ENCODE measurements at places on chromosomes 1 and 21.

DNA sequence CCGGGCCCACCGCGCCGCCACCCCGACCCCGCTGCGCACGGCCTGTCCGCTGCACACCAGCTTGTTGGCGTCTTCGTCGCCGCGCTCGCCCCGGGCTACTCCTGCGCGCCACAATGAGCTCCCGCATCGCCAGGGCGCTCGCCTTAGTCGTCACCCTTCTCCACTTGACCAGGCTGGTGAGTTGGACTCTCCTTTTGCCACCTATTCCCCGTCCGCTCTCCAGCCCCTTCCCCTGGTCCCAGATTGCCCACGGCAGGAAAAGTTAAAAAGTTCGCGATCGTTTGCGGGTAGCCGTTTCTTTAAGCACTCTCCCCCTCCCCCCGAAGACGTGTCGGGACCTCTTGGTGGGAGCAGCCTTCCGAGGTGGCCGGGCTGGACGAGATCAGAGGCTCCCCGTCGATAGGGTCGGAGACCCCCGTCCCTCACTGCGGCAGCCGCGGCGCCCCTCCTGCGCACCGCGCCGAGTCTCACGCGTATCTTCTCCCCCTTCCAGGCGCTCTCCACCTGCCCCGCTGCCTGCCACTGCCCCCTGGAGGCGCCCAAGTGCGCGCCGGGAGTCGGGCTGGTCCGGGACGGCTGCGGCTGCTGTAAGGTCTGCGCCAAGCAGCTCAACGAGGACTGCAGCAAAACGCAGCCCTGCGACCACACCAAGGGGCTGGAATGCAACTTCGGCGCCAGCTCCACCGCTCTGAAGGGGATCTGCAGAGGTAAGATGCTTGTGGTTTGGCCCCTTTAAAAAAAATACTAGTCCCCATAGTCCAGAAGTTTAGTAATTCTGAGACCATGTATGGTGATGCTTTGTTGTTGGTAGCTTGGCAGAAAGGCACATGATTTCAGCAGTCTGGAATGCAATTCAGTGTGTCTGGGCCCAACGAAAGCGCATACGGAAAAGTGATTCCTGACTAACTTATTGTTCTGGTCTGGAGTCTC lies 576 bp downstream of the CCN1 start:
- DNase-seq, result peak; percentile 9

DNA sequence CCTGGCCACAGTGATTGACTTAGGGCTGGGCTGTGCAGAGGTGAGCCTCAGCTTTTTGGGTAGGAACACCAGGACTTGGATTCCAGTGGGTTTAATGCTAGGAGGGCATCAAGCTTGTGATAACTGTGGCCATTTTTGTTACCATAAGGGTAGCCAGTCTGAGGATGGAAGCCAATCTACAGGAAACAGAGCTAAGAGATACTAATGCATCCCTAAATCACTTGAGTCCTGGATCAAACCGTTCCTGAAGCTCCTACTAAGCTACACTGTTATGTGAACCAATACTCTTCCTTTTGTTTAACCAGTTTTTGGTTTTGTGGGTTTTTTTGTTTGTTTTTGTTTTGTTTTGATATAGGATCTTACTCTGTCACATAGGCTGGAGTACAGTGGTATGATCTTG lies 12.2 kb downstream of the KIAA2013 start:
- no peak for DNase-seq

DNA sequence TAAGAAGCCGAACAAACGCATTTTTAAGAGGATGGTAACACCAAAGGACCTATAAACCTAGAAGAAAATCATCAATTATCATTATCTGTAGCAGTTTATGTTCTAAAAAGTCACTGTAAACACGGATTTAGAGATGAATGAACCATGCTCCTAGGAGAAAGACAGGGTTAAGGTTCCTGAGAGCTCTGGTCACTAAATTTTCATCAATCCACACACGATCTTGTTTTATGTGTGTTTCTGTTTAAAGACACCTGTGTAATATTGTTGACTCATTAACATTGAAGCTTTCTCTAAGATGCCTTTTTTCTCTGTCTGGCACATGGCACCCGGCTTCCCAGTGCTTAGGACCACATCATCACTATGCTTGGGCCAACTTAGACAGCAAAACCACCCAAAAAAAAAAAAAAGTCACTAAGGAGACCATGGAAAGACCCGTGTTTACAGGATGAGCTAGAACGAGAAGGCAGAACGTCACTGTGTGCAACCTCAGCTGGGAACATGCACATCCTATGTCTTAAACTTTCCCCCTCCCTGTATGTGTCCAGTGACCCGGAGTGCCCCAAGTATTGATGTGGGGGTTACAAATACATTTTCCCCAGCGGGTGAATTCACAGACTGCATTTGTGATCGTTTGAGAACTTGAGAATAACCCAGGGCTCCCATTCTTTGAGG lies 55.8 kb upstream of the PDE9A start:
- no peak for DNase-seq

GRCh38 chr1:88320291-88320690 lies 363.8 kb upstream of the PKN2 start:
- no peak for DNase-seq

DNA sequence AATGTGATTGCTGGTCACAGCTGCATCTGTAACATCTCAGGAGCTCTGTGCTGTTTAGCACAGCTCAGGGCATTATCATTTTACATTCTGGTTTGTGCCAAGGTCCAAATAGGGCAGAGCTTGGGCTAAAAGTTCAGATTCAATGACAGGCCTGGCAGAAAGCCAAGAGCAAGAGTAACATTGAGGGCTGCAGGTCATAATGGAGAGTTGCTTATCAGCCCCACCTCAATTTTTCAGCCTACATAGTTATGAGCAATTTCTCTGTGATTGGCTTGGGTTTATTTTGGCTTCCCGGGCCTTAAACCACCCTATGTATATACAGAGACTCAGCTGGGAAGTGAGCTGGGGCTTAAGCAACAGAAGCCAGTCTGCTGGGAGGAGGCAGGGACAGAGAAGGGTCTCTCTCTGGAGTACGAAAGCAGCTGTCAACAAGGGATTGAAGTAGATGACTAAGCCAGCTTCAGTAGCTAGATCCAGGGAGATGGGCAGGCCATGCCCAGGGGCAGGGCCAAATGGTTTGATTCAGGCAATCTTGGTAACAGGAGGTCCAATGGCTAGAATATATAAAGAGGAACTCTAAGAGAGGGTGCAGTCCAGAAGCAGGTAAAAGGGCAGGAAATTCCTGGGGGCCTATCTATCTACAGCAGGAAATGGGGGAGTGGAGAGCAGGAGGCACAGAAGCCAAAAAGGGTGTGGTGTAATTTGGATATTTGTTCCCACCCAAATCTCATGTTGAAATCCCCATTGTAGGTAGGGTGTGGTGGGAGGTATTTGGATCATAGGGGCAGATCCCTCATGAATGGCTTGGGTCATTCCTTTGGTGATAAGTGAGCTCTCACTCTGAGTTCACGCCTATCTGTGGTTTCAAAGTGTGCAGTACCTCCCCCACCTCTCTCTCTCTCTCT lies 49.0 kb downstream of the BRINP2 start:
- DNase-seq, result peak; percentile 36
